Camera-type eye (tissue), 1 donor: ENCODE measurements at places on chromosomes 2 and 18. TPM values are rescaled to one million over a fixed set of nuclear protein-coding genes. Genes with fewer than 3 reads are reported as not detected.

IHH gene
- 3.8 TPM for total RNA-seq

SIGLEC15 gene
- total RNA-seq = 0.99 TPM

MAP2 gene
- total RNA-seq = 267 TPM

FANCL gene
- 75.8 TPM for total RNA-seq

MYO5B gene
- 56.7 TPM for total RNA-seq

RAB17 gene
- total RNA-seq = 0.99 TPM

SEPTIN10 gene
- total RNA-seq = 83.8 TPM

BMP10 gene
- total RNA-seq = not detected

SPP2 gene
- not detected for total RNA-seq

SH3RF3 gene
- total RNA-seq = 6.3 TPM

CLEC4F gene
- total RNA-seq = 9.1 TPM

M1AP gene
- total RNA-seq = 0.44 TPM
